Mesenchymal stem cell (in vitro differentiated cells and primary cell): ENCODE measurements at places on chromosomes 13 and 19.

GRCh38 chr19:13841962-13842290 lies 35.0 kb upstream of the NANOS3 start:
- peak; percentile 68 for DNase-seq

DNA sequence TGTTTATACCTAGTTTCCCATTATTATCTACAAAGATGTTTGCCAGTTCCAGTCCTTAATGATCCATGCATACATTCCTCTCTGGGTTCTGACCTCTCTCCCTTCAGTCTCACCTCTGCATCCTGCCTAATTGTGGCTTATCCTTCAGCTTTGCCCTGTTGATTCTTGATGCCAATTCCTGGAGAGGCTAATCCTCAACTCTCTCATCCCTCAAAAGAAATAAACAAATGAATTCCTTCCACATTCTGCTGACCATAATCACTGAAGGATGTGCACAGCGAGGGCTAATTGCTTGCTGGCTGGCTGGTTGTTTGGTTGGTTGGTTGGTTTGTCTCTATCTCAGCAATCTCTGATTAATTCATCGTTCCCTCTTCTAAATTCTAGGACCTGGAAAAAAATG lies 113.8 kb downstream of the IRS2 start:
- peak; percentile 80 for DNase-seq

DNA sequence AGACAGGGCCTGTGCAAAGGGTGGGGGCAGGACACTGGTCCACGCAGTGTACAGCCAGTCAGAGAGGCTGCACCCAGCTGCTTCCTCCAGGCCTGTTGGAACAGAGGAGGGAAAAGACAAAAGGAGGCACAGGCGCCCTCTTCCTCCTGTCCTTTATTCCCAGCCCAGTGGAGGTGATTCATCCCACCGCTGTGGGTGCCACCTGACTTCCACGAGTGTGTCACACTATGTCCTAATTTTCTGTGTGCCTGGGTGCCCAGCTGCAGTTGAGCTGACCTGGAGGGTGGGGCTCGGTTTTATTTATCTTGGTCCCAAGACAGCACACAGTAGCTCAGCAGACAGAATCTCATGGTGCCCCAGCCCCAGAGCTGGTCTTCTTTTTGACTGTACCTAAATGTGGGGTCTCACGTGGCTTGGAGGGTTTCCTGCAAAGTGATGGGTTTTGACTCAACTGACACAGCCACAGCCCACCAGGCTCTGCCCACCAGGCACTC lies 9.0 kb downstream of the EPS15L1 start:
- DNase-seq = peak; percentile 30

- DNase-seq = no peak
Observed at GRCh38 chr19:11090997-11091702, 1.9 kb downstream of the LDLR start.

GRCh38 chr19:8397271-8397670 lies 7.1 kb downstream of the RAB11B start:
- DNase-seq = no peak

DNA sequence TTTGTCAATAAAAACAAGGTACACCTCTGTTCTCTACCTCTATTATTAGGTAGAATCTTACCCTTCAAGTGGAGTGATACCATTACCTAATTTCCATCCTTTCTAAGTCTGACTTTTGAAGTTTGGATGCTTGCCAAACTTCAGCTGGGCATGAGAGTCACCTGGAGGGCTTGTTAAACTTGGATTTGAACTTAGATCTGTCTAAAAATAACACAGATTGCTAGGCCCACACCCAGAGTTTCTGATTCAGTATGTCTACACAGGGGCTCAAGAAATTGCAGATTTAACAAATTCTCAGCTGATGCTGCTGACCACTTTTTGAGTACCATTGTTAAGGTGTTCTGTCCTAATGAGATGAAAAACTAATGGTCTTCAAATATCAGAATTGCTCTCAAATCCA lies 512.2 kb downstream of the LMO7 start:
- no peak for DNase-seq

- no peak for DNase-seq
Observed at GRCh38 chr19:7272856-7273578, 21.2 kb downstream of the INSR start.

- DNase-seq = peak; percentile 85
Observed at GRCh38 chr19:19490214-19490968, 25.0 kb downstream of the TSSK6 start.

DNA sequence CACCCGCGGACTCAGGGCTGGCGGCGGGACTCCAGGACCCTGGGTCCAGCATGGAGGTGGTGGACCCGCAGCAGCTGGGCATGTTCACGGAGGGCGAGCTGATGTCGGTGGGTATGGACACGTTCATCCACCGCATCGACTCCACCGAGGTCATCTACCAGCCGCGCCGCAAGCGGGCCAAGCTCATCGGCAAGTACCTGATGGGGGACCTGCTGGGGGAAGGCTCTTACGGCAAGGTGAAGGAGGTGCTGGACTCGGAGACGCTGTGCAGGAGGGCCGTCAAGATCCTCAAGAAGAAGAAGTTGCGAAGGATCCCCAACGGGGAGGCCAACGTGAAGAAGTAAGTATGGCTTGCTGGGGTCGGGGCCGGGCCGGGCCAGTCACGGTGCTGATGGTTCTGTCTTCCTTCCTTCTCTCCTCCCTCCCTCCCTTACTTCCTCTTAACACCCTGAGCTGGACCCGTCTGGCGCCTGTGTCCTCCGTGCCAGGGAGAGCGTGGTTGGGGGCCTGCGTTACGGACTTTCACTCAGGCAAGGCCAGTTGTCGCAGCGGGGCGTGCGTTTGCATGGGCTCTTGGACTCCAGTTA lies 1.4 kb downstream of the STK11 start:
- DNase-seq = no peak

DNA sequence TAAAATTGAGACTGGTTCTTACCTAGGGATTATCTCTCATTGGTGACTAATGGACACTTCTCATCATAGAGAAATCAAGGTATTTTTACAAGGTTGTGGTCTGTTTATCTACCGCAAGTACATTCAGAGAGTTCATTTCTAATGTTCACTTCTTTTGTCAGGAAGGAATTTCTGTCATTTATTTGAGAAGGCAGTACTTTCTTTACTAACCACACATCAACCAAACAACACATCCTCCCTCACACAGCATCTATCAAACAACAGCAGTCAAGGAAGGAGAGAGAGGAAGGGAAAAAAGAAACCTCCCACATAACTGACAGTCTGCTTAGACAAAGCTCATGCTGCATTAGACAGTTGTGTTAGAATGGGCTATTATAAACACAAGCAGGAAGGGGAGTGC lies 182.3 kb upstream of the KLF12 start:
- DNase-seq = peak; percentile 11

DNA sequence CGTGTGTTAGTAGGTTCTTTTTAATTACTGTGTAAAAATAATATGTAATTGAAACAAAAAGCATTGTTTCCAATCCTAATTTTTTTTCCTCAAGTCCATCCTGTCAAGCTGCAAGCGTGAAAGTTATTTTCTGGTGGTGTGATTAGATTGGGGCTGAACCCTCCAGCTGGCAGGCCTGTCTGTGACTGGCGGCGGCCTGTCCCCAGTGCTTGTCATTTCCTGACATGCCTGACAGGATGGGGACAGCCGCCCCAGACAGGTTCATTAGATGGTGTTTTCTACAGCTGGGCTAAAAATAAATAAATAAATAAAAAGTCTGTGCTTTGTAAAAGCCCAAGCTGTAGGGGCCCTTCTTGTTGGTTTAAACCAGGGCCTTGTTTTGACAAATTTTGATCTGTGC lies 53.7 kb upstream of the MAB21L1 start:
- DNase-seq = no peak

- no peak for DNase-seq
Observed at GRCh38 chr13:45410466-45410865, 7.7 kb downstream of the SLC25A30 start.

- DNase-seq = no peak
Observed at GRCh38 chr19:32387701-32388392, 17.7 kb upstream of the DPY19L3 start.

GRCh38 chr19:53057904-53058580 lies 13.5 kb downstream of the ERVV-2 start:
- DNase-seq = no peak

GRCh38 chr13:66037096-66037495 lies 1193.0 kb downstream of the PCDH9 start:
- DNase-seq = no peak

- DNase-seq = no peak
Observed at GRCh38 chr13:114056205-114057013, 76.0 kb downstream of the RASA3 start.

- DNase-seq = no peak
Observed at GRCh38 chr13:47519626-47520025, 481.4 kb downstream of the SUCLA2 start.

DNA sequence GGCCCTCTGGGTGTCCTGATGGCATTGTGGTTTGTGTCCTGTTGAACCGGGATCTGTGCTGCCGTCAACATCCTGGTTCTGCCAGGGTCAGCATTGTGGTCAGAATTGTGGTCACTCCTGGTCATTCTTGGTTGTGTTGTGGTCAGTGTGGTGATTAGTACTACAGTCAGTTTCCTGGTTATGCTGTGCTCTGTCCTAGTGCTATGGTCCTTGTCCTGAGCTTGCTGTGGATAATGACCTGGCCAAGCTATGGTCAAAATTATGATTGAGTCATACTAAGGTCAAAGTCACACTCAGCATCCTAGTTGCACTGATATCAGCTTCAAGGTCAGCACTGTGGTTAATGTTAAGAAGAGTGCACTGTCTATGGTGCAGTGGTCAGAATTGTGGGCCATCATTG lies 4.5 kb upstream of the OLFM2 start:
- no peak for DNase-seq

- DNase-seq = no peak
Observed at GRCh38 chr19:34676697-34677385, at the start of gene SCGB2B2. SCGB2B2 (minus strand) TSS chr19:34677159; CDS start chr19:34594563, 82,596 bp downstream.

- peak; percentile 56 for DNase-seq
Observed at GRCh38 chr19:10230173-10230860, 814 bp downstream of the S1PR2 start.

GRCh38 chr19:50359328-50359818 lies 6.1 kb downstream of the NAPSA start:
- no peak for DNase-seq

- DNase-seq = no peak
Observed at GRCh38 chr13:100552755-100553154, 35.8 kb downstream of the GGACT start.

- DNase-seq = no peak
Observed at GRCh38 chr13:100179276-100179675, 90.4 kb downstream of the PCCA start.

DNA sequence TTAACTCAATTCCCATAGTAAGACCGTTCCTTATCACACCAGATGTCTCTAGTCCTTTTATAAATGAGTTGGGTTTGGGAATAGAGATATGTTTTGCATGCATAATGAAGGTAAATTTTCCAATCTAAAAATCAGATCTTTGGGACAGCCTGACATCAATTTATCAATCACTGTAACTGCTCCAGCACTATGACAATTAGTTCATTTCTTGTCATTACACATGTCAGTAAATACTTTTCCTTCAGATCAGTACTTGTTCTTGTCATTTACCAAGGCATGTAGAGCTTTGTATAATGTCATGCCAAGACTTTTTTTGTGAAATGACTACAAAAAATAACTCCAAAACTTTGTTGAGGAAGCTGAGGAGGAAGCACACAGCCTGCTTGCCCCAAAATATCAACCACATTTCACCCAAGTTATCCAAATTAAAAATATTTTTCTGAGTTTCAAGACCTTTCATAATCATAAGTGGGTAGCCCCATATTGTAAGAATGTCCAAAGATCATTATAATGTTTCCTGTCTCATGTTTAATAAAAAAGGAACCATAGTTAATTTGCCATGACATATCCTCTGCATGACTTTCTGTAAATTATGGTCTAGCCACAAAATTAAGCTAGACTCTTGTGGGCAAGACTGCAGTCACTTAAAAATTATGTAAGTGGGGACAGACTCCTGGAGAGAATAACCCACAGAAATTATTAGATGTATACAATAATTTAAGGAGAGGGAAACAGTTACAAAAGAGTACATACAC lies 586.8 kb downstream of the TBC1D4 start:
- no peak for DNase-seq

GRCh38 chr13:77207943-77208342 lies 119.0 kb downstream of the MYCBP2 start:
- DNase-seq = peak; percentile 69

GRCh38 chr13:70644052-70644451 lies 535.8 kb upstream of the KLHL1 start:
- DNase-seq = no peak

DNA sequence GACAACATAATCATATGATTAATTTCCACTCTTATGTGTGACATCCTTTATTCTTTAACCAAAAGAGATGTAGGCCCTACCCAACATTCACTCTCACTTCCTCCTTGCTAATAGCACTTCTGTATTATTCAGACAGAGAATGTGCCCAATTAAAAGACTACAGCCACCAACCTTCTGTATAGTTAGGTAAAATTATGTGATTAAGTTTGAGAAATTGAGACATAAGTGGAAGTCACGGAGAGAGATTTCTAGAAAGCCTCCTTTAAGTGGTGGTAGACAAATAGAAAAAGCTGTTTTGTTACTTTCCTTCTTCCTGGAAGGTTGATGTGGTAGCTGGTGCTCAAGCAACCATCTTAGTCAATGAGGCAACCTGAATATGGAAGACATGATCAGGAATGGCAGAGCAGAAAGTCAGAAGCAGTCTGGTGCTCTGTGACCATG lies 14.8 kb downstream of the EPSTI1 start:
- no peak for DNase-seq

DNA sequence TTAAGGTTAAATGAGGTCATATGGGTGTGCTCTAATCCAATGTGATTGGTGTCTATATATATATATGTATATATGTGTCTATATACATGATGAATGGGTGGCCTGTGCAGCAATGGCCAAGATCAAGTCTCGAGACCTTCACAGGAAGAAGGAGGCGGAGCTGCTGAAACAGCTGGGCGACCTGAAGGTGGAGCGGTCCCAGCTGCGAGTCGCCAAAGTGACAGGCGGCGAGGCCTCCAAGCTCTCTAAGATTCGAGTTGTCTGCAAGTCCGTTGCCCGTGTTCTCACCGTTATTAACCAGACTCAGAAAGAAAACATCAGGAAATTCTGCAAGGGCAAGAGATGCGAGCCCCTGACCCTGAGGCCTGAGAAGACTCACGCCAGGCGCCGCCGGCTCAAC lies 109.8 kb downstream of the EFNB2 start:
- no peak for DNase-seq

DNA sequence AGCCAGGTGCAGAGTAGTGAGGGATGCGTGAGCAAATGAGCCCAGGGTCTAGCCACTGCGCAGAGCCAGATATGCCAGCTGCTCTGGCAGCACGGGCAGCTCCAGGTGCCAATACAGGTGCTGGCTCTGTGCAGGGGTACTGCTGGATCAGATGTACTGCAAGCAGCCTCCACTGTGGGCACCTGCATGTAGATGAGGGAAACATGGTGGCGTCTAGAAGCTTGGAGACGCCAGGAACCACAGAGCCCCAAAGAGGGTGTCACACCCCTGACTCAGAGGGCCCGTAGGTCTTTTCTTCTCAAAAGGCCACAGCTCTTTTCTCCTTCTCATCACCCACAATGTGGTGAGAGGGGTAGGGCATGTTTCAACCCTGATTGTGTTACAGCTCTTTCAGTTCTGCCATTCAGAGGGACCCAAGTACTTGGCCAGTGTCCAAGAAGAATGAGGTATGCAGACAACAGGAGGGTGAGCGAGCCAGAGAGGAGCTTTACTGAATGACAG lies 244.4 kb upstream of the SLITRK1 start:
- no peak for DNase-seq

GRCh38 chr19:46951171-46951986 lies 68.3 kb upstream of the NPAS1 start:
- DNase-seq = no peak

- no peak for DNase-seq
Observed at GRCh38 chr19:29510701-29511265, 15.0 kb upstream of the VSTM2B start.

- DNase-seq = peak; percentile 79
Observed at GRCh38 chr13:40149611-40150274, 494.3 kb downstream of the COG6 start.
